T-helper 1 cell (primary cell): ENCODE measurements at places on chromosomes 3 and 15.

DNA sequence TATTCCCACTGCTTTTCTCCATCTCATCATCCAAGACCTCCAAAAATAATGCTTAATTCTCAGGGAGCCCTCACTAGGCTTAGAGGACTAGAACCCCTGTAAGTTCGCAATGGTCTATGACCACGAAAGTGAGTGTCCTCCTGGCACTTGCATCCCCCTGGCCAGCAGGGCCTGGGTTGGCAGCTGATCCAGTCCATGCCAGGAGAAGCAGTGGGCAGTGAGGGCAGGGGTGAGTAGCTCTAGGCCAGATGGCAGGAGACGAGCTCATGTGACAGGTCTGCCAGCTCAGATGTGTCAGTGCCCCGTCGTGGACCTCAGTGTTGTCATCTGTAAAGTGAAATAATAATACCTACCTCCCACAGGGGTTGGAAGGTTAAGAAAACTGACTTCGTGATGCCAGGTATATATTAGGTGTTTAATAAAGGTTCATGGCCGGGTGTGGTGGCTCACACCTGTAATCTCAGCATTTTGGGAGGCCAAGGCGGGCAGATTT is 11.1 kb downstream of the GP5 start:
- DNase-seq: no peak

- no peak for DNase-seq
Measured at GRCh38 chr15:97692301-97693015, 268.0 kb upstream of the ARRDC4 start.

DNA sequence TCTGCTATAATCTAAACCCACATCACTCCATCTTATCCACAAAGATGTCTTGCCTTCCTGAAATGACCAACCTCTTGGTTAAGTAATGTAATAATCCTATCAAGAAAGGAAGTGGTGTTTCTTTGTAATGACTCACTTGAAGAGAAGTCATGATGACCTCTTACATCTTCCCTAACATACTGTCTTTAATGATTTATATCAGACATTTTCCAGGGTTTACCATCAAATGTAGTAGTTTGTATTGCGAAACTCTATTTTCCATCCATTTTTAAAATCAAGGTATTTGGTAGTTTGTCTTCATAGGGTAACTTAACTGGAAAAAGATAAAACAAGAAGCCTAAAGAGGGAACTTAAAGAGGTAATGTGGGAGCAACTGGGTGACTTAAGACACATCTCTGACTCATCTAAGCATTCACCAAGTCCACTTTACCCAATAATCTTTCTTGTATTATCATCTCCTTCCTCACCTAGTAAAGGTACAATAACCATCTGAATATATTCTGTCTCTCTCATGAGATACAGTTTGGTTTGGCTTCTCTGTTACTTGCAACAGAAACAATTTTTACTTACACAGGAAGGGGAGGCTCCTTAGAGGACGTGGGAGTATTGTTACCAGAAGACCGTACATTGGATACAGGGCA is 5.7 kb upstream of the MAPK6 start:
- no peak for DNase-seq

DNA sequence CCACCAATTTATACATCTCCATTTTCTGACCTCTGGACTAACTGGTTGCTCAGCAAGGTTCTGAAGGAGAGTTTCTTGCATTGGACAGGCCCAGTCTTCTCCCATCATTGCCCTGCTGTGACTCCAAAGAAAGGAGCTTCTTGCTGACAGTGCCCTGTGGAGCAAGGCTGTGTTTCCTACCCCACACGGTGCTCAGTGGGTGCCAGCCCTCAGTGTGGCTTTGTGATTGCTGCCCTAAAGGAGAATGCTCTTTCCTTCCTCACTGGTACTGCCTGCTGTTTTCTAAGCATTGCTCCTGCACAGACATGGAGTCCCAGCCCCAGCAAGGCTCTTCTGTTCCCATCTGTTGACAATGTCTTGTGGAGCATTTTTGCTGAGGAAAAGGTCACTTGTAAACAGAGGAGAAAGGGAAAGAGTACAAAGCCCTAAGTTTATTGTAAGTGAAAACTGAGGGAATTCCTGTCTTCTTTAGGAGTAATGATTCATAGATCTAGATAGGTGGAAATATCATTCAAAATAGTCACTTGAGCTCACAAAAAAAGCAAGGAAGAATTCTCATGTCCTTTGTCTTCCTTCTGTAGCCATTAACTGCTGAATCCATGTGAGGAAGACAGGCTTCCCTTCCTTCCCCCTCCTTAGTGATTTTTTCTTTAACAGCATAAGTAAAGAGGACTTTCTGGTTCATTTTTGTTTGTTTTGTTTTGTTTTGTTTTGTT is 62.9 kb downstream of the HMG20A start:
- DNase-seq: no peak

DNA sequence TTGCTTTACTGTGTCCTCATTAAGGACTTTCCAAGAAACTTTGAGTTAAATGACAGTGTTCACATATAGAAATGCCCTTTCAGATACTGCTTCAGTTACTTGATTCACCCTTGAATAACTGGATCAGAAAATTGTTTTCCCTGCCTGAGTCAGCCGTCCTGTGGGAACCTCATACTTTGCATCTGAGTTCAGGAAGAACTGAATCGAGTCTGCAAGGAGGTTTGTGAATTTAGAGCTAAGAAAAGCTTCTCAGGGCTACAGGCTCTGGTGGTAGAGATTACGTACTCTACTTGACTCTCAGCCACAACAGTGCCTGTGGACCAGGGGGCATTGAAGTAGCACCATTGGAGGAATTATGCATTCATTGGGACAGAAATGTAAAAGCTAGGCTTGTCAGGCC is 252.4 kb upstream of the C2CD4B start:
- no peak for DNase-seq

- no peak for DNase-seq
Measured at GRCh38 chr3:10380906-10381305, 60.0 kb upstream of the SEC13 start.

DNA sequence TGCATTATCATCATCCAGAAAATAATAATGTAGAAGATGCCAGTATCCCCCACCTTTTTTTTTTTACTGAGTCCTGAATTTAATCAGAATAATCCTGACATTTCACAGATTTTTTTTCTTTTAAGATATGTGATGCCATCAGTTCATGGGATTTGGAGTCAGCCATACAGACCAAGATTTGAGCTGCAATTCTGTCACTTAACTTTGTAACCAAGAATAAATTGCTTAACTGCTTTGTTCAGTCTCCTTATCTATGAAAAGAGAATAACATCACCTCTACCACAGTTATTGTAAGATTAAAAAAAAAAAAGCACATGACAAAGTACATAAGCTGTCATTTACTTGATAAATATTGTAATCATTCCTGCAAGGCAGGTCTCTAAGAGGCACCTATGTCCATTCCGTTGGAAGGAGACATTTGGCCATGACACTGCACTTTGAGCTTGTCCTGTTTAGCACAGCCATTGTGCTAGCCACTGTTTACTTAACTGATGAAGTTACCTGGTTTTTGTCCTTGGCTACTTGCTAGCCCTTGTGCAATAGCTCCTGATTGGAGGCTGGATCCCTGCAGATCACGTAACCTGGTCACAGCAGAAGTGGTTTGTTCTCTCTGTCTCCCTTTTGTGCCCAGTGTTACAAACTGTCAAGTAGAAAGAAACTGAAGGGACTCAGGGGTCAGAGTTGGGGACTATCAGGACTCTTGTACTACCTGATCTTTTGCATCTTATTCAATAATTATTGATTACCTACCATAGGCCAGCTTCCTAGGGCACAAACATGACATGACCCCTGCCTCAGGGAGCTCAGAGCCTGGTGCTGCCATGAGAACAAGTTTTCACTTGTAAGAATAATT is 306.0 kb downstream of the WDR72 start:
- no peak for DNase-seq

- DNase-seq: no peak
Measured at GRCh38 chr3:5012367-5012766, 33.1 kb downstream of the BHLHE40 start.

- no peak for DNase-seq
Measured at GRCh38 chr15:32908135-32908801, 190.5 kb downstream of the GREM1 start.

DNA sequence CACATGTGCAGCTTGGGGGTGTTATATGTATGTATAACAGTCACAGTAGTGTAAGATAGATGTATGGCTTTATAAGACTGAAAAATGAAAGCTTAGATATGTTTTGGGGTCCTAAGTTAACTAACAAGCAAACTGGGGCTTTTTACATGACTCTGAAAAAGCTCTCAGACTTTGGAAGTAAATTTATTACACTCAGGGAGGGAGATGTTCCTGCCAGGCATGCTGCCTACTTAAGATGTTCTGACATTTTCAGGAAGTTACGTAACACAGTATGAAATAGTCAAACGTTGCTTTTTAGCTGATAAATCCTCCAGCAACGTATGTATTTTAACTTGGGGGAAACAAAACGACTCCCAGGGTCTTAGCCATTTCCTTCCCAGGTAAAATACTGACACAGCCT is 1.7 kb upstream of the IFT57 start:
- no peak for DNase-seq

GRCh38 chr15:67883234-67883773 is 43.5 kb upstream of the RNU6-1 start:
- DNase-seq: no peak

- DNase-seq: no peak
Measured at GRCh38 chr15:57640930-57641682, 49.4 kb downstream of the MYZAP start.

GRCh38 chr15:55033574-55033973 is 163.2 kb downstream of the RSL24D1 start:
- DNase-seq: no peak

GRCh38 chr3:58173669-58174398 is 36.9 kb downstream of the DNASE1L3 start:
- DNase-seq: no peak

- no peak for DNase-seq
Measured at GRCh38 chr15:39304201-39304841, 276.6 kb upstream of the THBS1 start.

- DNase-seq: no peak
Measured at GRCh38 chr15:89673165-89673512, 6.0 kb downstream of the PLIN1 start.
